ENCODE measurements at places on chromosomes 6 and 20.

- no peak for DNase-seq
Observed at GRCh38 chr6:75488033-75488432, 5.6 kb downstream of the FILIP1 start.

- DNase-seq: no peak
Observed at GRCh38 chr6:150195996-150196417, 53.2 kb downstream of the PPP1R14C start.

DNA sequence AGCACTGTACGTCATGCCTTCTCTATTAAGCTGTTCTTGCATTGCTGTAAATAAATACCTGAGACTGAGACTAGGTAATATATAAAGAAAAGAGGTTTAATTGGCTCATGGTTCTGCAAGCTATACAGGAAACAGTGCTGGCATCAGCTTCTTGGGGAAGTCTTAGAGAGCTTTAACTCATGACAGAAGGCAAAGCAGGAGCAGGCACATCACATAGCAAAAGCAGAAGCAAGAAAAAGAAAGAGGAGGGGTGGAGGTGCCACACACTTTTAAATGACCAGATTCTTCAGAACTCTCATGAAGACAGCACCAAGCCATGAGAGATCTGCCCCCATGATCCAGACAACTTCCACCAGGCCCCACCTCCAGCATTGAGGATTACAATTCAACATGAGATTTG is 30.1 kb downstream of the CYB5R4 start:
- DNase-seq: no peak

- DNase-seq: no peak
Observed at GRCh38 chr6:150603176-150603575, 3.5 kb downstream of the PLEKHG1 start.

All from T-cell (primary cell).